Body of pancreas (tissue), 4 donors: ENCODE measurements at places on chromosomes 16 and 17. TPM values are rescaled to one million over a fixed set of nuclear protein-coding genes. Genes with fewer than 3 reads are reported as not detected.

- DNase-seq, result no peak
Measured at GRCh38 chr17:44094701-44095387, 24.3 kb downstream of the G6PC3 start.

MBTD1 gene
- 15.5 TPM for total RNA-seq

GRCh38 chr16:30068750-30069610 is 3.4 kb downstream of the ALDOA start:
- no peak for DNase-seq

DNA sequence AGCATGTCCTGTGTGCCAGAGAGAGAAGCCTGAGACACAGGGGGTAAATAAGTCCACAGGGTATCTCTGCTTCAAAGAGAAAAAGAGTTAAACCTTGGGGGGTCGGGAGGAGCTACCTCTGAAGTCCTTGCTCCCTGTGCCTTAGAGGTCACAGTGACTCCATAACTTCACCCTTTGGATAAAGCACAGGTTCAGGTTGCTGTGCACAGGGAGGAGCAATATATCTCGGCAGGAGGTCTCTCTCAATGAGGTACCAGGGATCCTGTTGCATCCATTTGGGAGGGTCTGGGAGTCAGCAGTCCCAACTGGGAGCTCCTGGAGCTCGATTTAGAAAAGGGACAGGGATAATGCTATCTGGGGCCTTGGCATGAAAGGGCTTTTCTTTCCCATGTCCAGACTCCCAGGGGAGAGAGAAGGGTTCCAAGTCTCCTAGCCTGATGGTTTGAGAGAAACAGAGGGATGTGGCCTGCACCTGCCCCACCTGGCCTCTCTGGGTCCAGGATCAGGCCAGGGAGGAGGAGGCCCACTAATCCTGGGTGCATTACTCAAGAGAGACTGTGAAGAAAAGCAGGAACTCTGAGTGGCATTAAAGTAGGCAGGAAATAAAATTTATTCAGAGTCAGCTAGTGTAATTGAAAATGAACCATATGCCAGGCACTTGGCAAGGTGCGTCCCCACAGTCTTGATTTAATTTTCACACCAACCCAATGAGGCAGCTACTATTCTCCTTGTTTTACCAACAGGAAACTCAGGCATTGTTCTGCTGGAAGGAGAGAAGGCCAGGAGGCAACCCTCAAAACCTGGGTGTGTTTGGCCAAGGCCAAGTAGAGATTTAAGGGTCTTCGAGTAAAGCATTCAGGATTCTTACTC is 40.7 kb downstream of the CUEDC1 start:
- no peak for DNase-seq

DNA sequence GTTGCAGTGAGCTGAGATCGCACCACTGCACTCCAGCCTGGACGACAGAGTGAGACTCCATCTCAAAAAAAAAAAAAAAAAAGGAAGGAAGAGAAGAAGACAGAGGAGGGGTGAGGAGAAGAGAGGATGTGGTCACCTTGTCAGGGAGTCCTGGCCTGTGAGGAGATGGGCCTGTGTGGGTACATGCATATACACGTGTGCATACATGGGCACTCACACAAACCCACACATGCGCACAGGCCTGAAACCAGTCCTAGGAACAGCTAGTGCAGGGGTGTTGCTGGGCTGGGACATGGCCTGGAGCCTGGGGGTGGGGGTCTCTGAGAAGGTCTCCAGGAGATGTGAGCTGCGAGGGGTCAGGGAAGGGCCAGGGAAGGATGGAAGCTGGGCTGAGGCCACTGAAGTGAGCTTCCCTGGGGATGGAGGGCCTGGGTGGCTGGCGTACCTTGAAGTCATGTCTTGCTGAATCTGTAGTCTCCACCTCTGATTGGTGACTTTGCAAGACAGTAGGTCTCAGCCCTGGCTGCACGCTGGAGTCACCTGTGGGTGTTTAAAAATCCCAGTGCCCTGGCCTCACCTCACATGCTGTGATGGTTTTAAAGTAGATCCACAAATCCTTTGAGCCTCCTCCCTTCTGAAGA is 72.4 kb downstream of the MRM1 start:
- no peak for DNase-seq

DNA sequence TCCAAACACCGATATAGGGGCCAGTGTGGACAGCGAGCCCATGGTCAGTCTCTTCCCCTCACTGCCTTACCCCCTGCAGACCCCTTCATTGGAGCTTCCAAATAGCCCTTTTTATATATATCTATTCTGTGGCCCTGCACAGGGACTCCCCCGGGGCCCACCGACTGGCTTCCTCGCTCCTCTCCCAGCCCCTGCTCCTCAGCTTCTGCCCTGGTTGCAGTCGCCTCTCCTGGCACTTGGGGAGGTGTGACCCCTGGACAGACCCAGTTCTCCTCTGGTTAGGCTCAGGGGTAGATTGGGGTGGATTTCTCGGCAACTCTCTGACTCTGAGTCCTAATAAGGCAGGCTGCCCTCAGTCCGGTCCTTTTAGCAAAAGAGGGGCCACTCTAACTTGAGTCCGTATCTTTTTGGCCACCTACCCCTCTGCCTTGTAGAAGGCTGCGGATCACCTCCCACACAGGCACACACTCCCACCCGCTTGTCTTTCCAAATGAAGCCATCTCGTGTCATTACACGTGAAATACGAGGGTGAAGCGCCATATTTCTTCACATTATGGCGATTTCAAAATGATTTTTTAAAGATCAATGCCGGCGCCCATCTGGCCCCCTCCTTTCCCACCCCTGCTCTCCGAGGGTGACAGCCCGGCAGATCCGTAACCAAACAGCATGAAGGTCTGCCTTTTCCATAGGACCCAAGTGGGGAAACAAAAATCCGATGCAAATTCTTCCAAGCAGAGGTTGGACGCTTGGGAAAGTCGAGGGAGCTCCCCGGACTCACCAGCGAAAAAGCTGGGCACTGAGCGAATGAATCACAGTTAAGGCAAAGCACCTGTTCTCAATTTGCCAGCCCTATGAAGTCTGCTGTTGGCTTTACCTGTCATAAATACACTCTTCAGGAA is 1.7 kb upstream of the HOXB9 start:
- no peak for DNase-seq
